ENCODE measurements at places on chromosomes 7 and 10.

DNA sequence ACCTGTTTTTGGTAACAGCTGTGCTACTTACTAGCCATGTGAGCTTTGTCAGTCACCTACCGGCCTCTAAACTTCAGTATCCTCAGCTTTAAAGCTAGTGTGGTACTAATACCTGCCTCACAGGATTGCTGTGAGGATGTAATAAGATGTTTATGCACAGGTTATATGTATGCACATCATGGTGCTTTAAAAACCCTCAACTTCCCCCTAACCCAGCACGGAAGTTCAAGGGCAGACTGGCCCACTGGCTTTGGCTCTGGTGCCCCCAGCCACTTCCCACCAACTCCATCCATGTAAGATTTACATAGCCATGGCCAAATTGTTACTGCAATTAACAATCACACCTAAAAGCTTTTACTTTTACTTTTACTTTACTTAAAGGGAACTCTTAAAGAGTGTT lies 676.0 kb upstream of the GALNT17 start:
- no peak for DNase-seq

GRCh38 chr7:127557803-127558202 lies 27.6 kb downstream of the GCC1 start:
- DNase-seq = no peak

DNA sequence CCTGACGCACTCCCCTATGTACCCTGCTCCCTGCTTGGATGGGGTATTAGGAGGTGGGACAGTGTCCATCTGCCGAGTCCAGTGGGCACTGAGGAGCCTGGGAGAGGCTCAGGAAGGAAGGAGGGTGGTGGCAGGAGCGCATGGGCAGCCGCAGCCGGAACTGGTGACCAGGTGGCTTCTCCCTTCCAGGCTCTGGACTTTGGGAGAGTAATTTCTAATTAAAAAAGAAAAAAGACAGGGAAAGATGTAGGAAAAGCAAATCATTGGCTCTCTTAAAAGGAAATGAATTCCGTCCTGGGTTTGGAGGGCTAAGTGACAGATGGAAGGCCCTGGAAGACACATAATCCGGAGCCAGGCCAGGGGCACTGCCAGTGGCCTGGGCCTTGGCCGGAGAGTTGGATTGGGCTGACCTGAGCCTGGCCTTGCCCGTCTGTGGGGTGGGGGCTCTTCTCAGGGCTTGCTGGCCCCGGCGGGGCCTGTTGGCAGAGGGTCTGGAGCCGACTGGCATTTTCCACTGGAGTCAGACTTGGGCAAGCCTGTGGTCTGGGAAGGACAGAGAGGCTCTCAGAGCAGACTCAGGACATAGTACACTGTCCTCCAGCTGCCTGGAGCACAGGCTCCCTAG lies 63.0 kb downstream of the NEURL1 start:
- no peak for DNase-seq

- no peak for DNase-seq
These were observed 132.2 kb downstream of the PRKG1 start for GRCh38 chr10:51206500-51206899.

- DNase-seq = no peak
These were observed 459.2 kb upstream of the LRRTM3 start for GRCh38 chr10:66466622-66467021.

DNA sequence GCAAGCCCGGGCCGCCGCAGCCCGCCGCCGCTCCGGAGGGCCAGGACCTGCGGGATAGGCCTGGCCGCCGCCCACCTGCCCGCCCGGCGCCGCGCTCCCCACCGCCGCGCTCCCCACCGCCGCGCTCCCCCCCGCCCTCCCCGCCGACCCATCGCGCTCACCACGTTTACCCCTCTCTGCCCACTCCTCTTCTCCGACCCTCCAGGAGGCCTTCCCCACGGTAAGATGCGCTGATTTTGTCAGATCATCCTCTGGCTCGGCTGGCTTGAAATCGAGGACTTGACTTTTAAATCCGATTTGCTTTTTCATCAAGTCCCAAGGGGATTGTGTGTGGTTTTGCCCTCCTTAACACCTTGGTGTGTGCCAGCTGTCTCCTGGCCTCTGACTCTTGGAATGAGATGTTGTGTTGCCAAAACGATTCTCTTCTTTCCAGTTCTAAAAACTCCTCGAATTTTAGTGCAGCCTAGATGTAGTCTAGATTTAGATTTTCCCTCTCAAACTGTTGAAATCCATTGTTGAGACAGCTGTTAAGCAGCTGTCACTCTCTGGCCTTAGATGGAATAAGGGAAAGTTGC lies 738 bp downstream of the POM121 start:
- DNase-seq = peak; percentile 14

- no peak for DNase-seq
These were observed 222.9 kb downstream of the PTEN start for GRCh38 chr10:88086187-88086960.

DNA sequence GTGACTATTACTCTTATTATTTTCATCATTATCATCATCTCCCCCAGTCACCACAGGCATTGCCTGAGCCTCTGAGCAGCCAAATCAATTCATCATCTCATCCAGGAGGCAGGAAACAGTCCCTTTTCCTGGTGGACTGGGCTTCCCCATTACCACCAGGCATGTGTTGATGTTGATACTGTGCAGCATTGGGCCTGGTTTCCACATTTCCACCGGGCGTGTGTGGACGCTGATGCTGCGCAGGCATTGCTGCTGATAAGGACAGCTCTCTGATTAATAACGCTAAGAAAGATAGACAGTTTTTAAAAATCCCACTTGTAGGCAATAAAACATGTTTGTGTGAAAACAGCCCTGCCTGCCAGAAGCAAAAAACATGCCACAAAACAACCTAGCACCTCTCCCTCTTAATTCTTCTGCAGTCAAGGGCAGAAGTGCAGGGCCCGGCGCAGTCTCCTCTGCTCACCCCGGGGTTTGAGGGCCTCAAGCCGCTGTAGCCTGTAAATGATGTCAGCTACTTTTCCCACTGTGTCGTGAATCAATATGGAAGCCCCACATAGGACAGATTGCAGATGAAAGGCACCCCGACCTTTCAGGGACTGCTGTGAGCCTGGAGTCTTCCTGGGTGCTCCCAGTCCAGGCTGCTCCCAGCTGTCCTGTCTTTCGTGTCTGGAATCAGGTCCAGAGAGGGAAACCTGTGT lies 216.0 kb downstream of the WDR37 start:
- DNase-seq = no peak

GRCh38 chr10:13589316-13589715 lies 2.6 kb downstream of the PRPF18 start:
- DNase-seq = no peak

DNA sequence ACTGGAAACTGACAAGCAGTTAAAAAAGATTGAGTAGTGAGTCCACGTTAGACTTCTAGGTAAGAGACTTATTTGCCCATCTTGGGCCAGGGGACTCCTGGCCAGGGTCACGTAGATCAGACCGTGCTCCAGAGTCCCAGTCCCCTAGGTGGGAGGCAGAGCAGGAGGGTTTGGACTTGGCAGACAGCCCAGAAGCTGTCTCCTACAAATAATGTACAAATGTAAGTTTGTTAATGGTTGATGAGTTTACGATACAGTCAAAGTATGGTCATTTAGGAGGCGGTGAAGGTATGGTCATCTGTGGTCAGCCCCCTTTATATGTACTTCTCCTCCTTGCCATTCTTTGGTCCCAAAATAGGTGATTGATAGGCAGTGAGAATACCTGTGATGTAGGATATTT lies 28.2 kb downstream of the INPP5F start:
- DNase-seq = no peak

- no peak for DNase-seq
These were observed 73.9 kb downstream of the KIAA1549 start for GRCh38 chr7:138907201-138907847.

- DNase-seq = no peak
These were observed 101.0 kb upstream of the MACROH2A2 start for GRCh38 chr10:69951658-69952057.

GRCh38 chr7:99143853-99144672 lies at the start of gene SMURF1:
SMURF1 (minus strand) TSS chr7:99144108; CDS start chr7:99143780, 328 bp downstream.
- peak; percentile 86 for DNase-seq

- DNase-seq = no peak
These were observed 204.3 kb downstream of the ANK3 start for GRCh38 chr10:60185421-60185820.

GRCh38 chr10:133219782-133220181 lies 10.2 kb upstream of the UTF1 start:
- DNase-seq = no peak

DNA sequence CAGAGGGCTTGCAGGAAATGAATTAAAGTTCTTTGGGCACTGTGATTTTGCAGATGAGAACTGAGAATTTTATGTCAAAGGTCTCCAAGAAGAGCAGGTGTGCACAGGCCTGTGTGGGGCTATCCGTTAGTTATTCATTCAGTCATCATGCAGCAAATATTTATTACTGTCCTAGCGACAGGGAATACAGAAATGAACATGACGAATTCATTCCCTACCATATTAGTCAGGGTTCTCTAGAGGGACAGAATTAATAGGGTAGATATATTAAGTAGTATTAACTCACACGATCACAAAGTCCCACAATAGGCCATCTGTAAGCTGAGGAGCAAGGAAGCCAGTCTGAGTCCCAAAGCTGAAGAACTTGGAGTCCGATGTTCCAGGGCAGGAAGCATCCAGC lies 2.9 kb upstream of the MMP21 start:
- DNase-seq = no peak

DNA sequence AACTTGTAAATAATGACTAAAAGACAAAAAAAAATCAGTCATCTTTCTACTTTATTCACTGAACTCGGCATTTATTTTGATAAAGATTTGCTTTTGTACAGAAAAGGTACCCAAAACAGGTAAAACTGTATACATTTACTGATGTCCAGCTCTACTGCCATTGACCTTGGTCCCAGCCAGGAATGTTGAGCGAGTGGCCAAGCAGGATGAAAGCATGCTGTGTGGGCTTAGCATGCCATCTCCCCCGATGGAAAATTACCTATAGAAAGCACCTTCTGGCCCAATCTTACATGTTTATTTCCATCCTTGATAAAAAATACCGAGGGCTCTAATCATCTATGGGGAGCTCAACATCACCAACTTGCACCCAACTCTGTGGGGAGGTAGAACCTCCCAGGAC lies 6.8 kb downstream of the PARD3 start:
- DNase-seq = no peak

DNA sequence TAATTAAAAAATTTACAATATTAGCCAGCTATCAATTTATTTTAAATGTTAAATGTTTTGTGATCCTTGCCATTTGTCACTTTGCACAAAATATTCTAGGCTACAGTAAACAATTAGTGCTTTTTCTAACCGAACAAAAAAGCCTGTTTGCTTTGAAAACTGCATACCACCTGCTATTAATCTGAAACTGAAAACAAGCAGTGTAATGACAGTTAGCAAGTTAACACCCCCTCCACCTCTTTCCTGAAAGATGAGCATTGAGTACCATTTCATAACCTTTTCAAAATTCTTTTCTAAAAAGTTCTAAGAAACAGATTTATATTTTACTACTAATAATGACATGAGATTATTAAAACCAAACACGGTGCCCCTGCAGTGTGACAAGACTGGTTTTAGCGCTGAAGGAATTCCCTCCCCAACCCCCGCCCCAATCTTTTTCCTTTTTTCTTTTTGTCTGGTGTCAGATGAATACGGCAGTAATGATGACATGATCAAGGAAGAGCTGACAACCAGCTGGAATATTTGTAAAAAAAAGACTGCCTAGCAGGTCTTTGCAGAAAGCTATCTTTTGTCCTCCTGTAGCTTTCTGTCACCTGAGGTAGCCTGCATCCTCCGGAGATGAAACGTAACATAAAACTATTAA lies 175.6 kb downstream of the CHCHD3 start:
- peak; percentile 48 for DNase-seq

DNA sequence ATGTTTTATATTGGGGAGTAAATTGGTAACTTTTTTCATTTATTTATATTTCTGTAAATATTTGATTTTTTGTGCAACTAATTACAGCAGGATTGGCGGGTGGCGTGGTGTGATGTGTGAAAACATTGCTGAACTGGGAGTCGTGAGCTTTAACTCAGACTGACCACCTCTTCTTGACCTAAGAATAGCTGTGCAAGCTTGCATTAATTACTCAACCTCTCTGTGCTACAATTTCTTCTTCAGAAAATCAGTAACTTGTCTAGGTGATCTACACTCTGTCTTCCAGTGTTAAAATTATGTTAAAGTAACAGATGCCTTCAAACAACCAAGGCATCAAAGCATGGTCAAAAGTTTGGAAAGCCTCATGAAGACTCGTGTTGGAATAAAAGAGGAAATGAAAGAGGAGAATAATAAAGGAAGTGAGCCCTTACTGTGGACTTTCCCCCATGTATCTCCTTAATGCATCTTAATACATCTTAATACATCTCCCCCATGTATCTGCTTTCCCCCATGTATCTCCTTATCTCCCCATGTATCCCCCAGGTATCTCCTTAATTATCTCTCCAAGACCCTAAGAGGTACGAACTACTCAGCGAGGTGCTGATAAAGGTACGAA lies 71.2 kb downstream of the SVIL start:
- DNase-seq = no peak

DNA sequence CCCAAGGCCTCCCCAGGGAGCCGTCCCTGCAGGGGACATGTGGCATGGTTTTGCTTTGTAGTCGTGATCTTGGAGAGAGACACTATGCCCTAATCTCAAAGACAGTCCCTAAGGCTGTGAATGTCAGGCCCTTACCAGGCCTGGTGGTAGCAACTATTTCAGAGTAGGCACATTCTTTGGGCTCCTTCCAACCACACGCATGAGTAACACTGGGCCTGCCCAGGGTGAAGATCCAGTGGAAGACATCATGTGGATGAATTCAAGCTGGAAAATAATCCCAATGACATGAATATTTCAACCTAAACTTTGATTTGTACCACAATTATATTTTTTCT lies 39.5 kb upstream of the INSIG1 start:
- no peak for DNase-seq

GRCh38 chr10:91153508-91153907 lies 67.0 kb upstream of the PCGF5 start:
- no peak for DNase-seq

DNA sequence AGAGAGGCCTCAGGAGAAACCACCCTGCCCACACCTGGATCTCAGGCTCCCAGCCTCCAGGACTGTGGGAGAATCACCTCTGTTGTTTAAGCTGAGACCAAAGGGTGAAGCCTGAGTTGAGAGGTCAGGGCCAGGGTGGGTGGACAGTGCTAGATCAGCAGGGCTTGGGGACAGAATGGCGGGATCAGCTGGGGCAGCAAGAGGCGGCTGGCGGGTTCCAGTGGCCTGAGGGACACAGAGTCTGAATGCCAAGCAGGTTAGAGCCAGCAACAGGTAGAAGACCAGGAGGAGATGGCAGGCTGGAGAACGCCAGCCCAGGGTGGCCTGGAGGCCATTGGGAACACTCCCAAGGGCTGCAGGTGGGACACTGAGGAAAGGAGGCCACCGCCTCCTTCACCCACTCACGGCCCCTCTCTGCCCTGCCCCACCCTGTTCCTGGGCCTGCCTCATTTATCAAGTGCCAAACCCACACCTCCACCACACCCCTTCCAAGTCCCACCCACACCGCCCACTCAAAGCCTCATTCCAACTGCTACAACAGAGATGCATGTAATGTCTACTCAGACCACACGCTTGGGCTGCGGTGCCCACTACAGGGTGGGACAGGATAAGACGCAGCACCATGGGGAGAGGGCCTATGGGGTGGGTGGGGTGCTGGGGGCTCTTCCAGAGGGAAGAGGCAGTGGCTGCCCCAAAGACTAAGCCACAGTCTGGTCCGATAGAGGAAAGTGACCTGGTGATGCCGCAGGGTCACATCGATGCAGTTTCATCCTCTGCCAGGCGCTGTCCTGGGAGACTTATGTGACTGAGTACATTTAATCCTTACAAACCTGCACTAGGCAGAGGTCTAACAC lies 173.9 kb downstream of the TNS3 start:
- DNase-seq = no peak

Measured in retina (tissue), 1 donor.